Activated CD4-positive, alpha-beta memory T cell treated with anti-CD3 and anti-CD28 coated beads, Interleukin-2, amount 10 ng/mL, durations not matched to agents 7 days and 5 days (primary cell): ENCODE measurements at places on chromosomes 3 and 15. TPM values are rescaled to one million over a fixed set of nuclear protein-coding genes. Genes with fewer than 3 reads are reported as not detected.

GRCh38 chr3:71984843-71985613 lies 200.1 kb upstream of the PROK2 start:
- H3K27ac ChIP-seq, result peak overlapping the region; percentile 65
- no peak overlapping the region for H3K4me3 ChIP-seq
- H3K36me3 ChIP-seq, result peaks cover 5% of the 10 kb centered on the region
- DNase-seq, result no peak

DNA sequence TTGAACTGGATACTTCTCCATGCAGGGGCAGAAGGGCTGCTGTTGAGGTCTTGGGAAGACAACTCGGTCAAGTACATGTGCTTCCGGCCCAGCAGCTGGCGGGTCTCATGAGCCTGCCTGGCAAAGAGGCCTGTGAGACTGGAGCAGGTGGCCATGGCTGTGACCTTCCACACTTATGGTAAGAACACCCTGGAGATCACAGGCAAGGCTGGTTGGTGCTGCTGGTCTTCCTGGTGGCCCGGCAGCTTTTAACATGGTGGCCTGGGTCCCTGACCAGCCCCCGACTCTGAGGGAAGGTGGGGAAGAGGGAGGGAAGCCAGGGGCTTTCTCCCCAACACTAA lies 15.4 kb downstream of the CHRD start:
- no peak overlapping the region for H3K27ac ChIP-seq
- H3K4me1 ChIP-seq, result no peaks in the 10 kb centered on the region
- no peaks in the 10 kb centered on the region for H3K36me3 ChIP-seq
- no peak for DNase-seq
- peaks cover 28% of the 10 kb centered on the region for H3K27me3 ChIP-seq

GRCh38 chr15:95684693-95685115 lies 645.8 kb upstream of the NR2F2 start:
- no peak for DNase-seq
- no peaks in the 10 kb centered on the region for H3K27me3 ChIP-seq
- no peak overlapping the region for H3K27ac ChIP-seq
- H3K4me1 ChIP-seq, result no peaks in the 10 kb centered on the region

- H3K27ac ChIP-seq, result no peak overlapping the region
- DNase-seq, result no peak
- H3K36me3 ChIP-seq, result no peaks in the 10 kb centered on the region
- H3K4me3 ChIP-seq, result no peak overlapping the region
- no peaks in the 10 kb centered on the region for H3K27me3 ChIP-seq
Measured at GRCh38 chr3:134955874-134956273, 160.8 kb downstream of the EPHB1 start.

DNA sequence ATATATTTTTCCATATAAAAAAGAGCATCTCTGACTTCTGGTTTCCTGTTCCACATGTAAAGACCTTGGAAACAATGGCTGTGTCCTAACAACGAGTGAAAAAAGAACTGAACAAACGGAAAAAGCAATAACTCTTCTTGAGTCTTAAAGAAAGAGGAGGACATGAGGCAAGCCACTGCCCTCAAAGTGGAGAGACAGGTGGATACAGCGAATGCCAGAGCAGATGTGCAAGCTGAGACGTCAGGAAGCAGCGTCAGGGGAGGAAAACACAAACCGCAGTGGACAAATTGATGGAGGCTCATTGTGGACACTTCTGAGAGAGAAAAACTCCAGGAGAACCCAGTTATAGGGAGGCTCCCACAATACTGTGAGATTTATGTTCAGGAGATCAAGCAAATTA lies 208.0 kb upstream of the MME start:
- no peaks in the 10 kb centered on the region for H3K4me1 ChIP-seq
- no peaks in the 10 kb centered on the region for H3K27me3 ChIP-seq
- H3K4me3 ChIP-seq, result no peak overlapping the region

GRCh38 chr3:185062191-185062590 lies 90.7 kb downstream of the C3orf70 start:
- no peaks in the 10 kb centered on the region for H3K36me3 ChIP-seq
- no peaks in the 10 kb centered on the region for H3K4me1 ChIP-seq
- H3K27me3 ChIP-seq, result no peaks in the 10 kb centered on the region
- H3K4me3 ChIP-seq, result no peak overlapping the region
- DNase-seq, result no peak

- no peaks in the 10 kb centered on the region for H3K27me3 ChIP-seq
- no peak for DNase-seq
- no peaks in the 10 kb centered on the region for H3K36me3 ChIP-seq
- H3K4me1 ChIP-seq, result peaks cover 2% of the 10 kb centered on the region
- no peak overlapping the region for H3K27ac ChIP-seq
Measured at GRCh38 chr15:91973481-91973880, 120.0 kb downstream of the SLCO3A1 start.

DNA sequence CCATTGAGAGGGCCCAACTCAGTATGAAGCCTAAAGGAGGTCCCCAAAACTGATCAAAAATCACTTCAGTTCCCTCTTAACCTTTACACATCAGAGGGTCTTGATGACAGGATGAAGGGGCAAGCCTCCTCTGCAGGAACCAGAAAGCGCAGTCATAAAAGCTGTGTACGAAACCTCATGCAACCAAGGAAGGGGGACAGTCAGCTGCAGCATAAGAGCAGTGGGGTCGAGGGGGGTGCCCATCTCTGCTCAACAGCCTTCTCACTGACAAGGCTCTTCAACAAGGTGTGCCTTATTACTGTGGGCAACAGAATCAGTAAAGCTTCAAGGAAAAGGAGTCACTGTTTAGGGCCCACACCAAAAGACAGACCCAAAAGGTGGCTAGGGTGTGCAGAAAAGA lies 3.9 kb downstream of the POC1A start:
- H3K27ac ChIP-seq, result no peak overlapping the region
- H3K36me3 ChIP-seq, result peaks cover 22% of the 10 kb centered on the region
- no peaks in the 10 kb centered on the region for H3K27me3 ChIP-seq
- peaks cover 25% of the 10 kb centered on the region for H3K4me1 ChIP-seq

DNA sequence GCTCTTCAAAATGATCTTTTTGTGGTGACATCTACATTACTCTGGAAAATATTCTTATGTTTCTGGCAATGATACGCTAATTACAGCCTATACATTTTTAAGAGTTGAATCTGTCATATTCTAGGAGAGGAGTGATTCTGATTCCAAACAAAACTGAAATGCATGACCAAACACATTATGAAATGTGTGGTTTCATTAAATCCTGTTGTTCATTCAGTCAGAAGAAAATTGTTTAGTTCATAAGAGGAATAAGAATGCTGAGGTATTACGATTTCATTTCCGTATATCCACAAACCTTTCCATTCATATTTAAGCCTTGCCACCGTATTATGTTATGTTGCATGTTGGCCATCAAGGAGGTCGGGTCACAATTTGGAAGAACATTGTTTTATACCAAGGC lies 345.1 kb downstream of the FEZF2 start:
- H3K4me1 ChIP-seq, result no peaks in the 10 kb centered on the region
- no peaks in the 10 kb centered on the region for H3K27me3 ChIP-seq
- H3K36me3 ChIP-seq, result no peaks in the 10 kb centered on the region

DNA sequence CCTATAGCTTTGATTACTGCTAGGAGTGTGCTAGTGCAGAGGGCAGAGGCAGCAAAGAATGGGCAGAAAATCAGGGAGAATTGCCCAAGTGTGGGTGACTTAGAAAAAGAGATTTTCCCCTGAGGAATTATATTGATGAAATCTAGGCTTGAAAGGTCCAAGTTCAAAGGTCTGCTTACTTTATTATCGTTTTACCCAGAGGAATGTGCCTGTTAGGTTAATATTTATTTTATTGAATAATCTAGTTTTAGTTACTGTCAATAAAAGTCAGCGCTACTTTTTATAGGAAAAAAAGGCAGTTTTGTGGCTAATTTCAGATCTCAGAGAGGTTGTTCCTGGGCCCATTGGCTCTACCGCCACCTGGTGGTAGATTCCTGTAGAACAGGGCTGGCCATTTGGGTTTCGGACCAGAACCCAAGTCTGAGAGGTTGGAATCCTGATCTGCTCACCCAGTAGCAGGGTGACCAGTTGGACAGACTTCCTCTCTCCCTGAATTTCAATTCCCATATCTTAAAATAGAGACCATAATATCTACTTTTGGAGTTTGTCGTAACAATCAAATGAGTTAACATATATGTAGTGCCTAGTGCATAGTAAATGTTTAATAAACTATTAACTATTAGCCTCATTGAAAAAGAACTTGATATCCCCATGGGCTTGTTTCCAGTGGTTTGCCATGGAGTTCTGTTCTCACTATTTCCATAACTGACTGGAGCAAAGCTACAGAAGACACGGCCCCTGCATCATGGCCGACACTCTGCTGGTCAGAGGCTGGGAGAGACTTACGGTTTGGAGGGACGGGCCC lies 62.7 kb upstream of the ZNF148 start:
- no peak overlapping the region for H3K27ac ChIP-seq
- H3K36me3 ChIP-seq, result no peaks in the 10 kb centered on the region
- no peaks in the 10 kb centered on the region for H3K27me3 ChIP-seq
- no peak overlapping the region for H3K4me3 ChIP-seq
- H3K4me1 ChIP-seq, result peaks cover 9% of the 10 kb centered on the region

DNA sequence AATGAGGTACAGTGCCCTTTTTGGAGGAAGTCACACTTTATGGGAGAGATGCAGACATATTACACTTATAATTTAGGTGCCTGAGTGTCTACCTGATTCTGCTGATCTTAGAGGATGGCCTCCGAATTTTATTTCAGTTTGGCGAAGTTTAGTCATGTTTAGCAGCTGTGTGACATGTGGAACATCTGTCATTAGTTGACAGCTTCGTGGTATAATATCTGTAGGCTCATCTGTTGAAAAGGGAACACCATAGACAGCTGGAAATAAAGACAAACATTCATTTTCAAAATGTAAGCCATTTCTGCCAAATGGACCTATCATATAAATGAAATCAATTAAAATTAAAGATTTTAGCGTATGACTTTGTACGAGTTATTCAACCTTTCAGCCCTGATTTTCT lies 165.4 kb downstream of the CFAP20DC start:
- H3K4me3 ChIP-seq, result no peak overlapping the region
- H3K27me3 ChIP-seq, result peaks cover 7% of the 10 kb centered on the region
- no peaks in the 10 kb centered on the region for H3K36me3 ChIP-seq

Gene MESP2
- total RNA-seq, result not detected

- H3K4me1 ChIP-seq, result no peaks in the 10 kb centered on the region
- no peaks in the 10 kb centered on the region for H3K36me3 ChIP-seq
- H3K27ac ChIP-seq, result no peak overlapping the region
- H3K4me3 ChIP-seq, result no peak overlapping the region
- no peak for DNase-seq
Measured at GRCh38 chr3:20320489-20320888, 134.5 kb upstream of the SGO1 start.

Gene GOLGA6L7
- total RNA-seq, result not detected

Gene SPTBN5
- 1.6 TPM for total RNA-seq

DNA sequence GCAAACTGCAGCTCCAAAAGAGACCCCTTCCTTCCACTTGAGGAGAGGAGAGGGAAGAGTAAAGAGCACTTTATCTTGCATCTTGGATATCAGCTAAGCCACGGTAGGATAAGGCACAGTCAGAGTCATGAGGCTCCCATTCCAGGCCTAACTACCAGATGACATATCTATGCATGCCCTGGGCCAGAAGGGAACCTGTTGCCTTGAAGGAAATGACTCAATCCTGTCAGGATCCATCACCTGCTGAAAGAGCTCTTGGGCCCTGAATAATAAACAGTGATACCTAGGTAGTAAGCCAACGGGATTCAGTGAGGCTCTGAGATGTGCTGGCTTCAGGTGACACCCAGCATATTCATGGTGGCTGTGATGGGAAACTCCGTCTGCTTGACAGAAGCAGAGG lies 118.5 kb upstream of the EPHA3 start:
- no peak overlapping the region for H3K27ac ChIP-seq
- no peak overlapping the region for H3K4me3 ChIP-seq
- no peaks in the 10 kb centered on the region for H3K4me1 ChIP-seq
- H3K36me3 ChIP-seq, result no peaks in the 10 kb centered on the region
- DNase-seq, result no peak
- H3K27me3 ChIP-seq, result no peaks in the 10 kb centered on the region

Gene RPP25
- 5.0 TPM for total RNA-seq

DNA sequence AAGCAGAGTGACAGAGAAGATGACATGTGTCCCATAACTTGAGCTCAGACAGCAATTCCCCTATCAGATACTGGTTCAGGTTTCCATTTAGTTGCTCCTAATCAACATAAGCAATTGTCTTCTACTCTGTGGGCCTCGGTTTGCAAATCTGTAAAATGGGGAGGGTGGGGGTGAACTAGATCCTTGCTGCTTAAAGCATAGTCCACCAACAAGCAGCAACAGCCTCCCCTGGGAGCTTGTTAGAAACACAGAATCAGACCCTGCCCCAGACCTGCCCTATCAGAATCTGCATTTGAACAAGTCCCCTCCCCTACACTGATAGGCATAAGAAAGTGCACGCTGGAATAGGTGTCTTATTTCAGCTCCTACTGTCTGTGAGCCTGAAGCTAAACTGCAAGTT lies 87.8 kb downstream of the CEMIP start:
- H3K27ac ChIP-seq, result no peak overlapping the region
- H3K27me3 ChIP-seq, result peaks cover 3% of the 10 kb centered on the region
- H3K36me3 ChIP-seq, result no peaks in the 10 kb centered on the region
- H3K4me1 ChIP-seq, result no peaks in the 10 kb centered on the region
- no peak overlapping the region for H3K4me3 ChIP-seq

GRCh38 chr3:163011596-163011995 lies 1515.0 kb downstream of the OTOL1 start:
- H3K36me3 ChIP-seq, result no peaks in the 10 kb centered on the region
- no peaks in the 10 kb centered on the region for H3K4me1 ChIP-seq
- no peak overlapping the region for H3K4me3 ChIP-seq
- no peaks in the 10 kb centered on the region for H3K27me3 ChIP-seq

DNA sequence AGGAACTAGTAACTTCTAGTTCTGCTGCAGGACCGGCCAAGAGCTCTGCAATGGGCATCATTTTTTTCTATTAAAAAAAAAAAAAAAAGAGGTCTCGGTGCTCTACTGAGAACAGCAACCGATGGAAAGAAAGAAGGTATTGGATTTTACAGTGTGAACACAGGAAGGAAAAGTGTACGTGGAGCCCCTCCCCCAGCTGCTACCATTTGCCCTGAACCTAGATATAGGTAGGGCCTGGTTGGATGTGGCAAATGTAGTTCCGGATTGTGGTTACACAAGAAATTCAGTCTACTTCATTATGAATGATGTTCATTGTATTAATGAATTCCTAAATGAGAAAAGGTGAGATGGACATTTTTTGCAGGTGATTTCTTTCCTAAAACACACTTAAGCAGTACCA lies 17.9 kb upstream of the PPARG start:
- no peaks in the 10 kb centered on the region for H3K36me3 ChIP-seq
- peaks cover 17% of the 10 kb centered on the region for H3K27me3 ChIP-seq
- no peak for DNase-seq
